Panc1 (cell line): ENCODE measurements at places on chromosomes 13 and 19. TPM values are rescaled to one million over a fixed set of nuclear protein-coding genes. Genes with fewer than 3 reads are reported as not detected.

GRCh38 chr13:24006520-24007248 lies 109.4 kb upstream of the C1QTNF9B start:
- no peaks in the 10 kb centered on the region for H3K4me1 ChIP-seq
- no peak overlapping the region for H3K4me3 ChIP-seq
- no peak for DNase-seq
- no peaks in the 10 kb centered on the region for H3K36me3 ChIP-seq
- no peaks in the 10 kb centered on the region; the same call in 1 of the 2 replicates for H3K27me3 ChIP-seq

DNA sequence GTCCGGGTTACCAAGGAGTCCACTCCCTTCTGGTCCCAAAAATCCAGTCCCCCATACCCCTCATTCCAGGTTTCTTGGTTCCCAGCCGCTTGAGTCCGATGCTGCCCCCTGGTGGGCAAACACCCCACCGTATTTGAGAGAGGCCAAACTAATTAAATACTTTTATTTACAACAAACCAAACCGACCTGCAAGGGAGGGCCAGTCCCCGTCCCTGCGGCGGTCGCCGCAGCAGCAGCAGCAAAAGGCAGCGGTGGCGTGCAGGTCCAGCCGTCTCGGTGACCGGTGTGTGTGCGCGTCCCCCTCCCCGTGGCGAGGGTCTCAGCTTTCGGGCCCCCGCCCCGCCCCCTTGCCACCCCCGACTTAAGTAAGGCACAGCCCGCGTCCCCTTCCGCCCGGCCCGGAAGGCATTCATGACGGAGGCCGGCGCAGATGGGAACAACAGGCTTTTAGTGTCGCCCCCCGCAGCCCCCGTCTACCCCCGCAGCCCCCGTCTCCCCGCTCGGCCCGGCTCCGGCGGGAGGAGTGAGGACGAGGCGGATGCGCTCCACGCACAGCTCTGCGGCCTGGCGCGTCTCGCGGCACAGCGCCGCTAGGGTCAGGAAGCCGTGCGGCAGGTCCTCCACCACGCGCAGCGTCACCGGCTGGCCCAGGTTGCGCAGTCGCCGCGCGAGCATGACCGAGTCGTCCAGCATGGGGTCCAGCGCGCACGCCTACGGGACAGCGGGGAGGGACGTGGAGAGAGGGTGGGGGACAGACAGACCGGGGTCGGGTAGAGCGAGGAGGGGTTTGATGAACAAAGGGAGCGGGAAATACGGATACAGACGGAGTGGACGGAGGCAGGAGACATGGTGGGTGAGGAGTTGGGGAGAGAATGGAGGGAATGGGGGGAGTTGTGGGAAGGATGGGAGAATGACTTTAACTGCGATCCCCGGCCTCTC lies 11.5 kb upstream of the CNFN start:
- H3K27me3 ChIP-seq: no peaks in the 10 kb centered on the region
- no peak for DNase-seq
- peak overlapping the region; percentile 48; the same call in 1 of the 2 replicates for H3K27ac ChIP-seq
- no peaks in the 10 kb centered on the region for H3K36me3 ChIP-seq

DNA sequence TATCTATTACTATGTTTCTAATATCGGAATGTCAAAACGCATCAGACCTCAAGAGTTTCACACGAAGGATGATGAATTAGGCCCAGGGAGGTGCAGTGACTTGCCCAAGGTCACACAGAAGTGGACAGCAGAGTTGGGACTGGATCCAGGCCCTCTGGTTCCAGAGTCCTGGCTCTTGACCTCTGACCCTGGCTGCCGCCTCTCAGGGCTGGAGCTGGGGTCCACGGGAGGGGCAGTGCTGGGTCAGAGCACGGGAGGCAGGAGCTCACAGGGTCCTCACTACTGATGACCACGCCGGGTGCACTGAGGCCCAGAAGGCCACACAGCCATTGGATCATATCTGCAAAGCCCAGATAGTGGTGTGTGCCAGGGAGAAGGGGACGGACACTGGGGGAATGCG lies 9.2 kb upstream of the ASPDH start:
- H3K4me1 ChIP-seq: no peaks in the 10 kb centered on the region
- no peak overlapping the region for H3K4me3 ChIP-seq
- DNase-seq: no peak
- no peaks in the 10 kb centered on the region for H3K27me3 ChIP-seq

CD177 gene
- total RNA-seq: 0.28 TPM

CEACAM7 gene
- not detected for total RNA-seq

GRCh38 chr13:42228527-42228926 lies 43.4 kb upstream of the AKAP11 start:
- peaks cover 2% of the 10 kb centered on the region; the same call in 1 of the 2 replicates for H3K36me3 ChIP-seq
- no peak overlapping the region for H3K4me3 ChIP-seq
- no peaks in the 10 kb centered on the region for H3K4me1 ChIP-seq
- no peak for DNase-seq
- no peak overlapping the region for H3K27ac ChIP-seq

- peak overlapping the region; percentile 55 for H3K4me3 ChIP-seq
- no peaks in the 10 kb centered on the region for H3K36me3 ChIP-seq
- 0 out of 2 replicates have a peak, but pooled peaks cover 3% of the 10 kb centered on the region for H3K4me1 ChIP-seq
- H3K27me3 ChIP-seq: no peaks in the 10 kb centered on the region
- no peak for DNase-seq
These were observed 1.7 kb downstream of the PDX1 start for GRCh38 chr13:27921421-27921960.

GRCh38 chr19:41626877-41627276 lies at the start of gene CEACAM4:
Gene CEACAM4 (minus strand): TSS chr19:41627074. CDS start chr19:41626963, 111 bp downstream.
- H3K27me3 ChIP-seq: peaks cover 4% of the 10 kb centered on the region
- H3K27ac ChIP-seq: no peak within 1 kb of the TSS
- no peak for DNase-seq
- H3K36me3 ChIP-seq: no peaks in the 10 kb centered on the region
- H3K4me3 ChIP-seq: no peak within 1 kb of the TSS

GRCh38 chr19:10258080-10258710 lies 6.2 kb downstream of the MRPL4 start:
- H3K4me1 ChIP-seq: peaks cover 6% of the 10 kb centered on the region; the same call in 1 of the 2 replicates
- H3K4me3 ChIP-seq: no peak overlapping the region
- H3K27ac ChIP-seq: no peak overlapping the region
- no peaks in the 10 kb centered on the region for H3K36me3 ChIP-seq

IRGC gene
- not detected for total RNA-seq

SIX5 gene
- 38.7 TPM for total RNA-seq

C13orf42 gene
- not detected for total RNA-seq

CACNG8 gene
- total RNA-seq: 17.7 TPM

ZNF541 gene
- total RNA-seq: 0.15 TPM

GRCh38 chr19:2771786-2772674 lies 11.0 kb downstream of the SGTA start:
- H3K36me3 ChIP-seq: no peaks in the 10 kb centered on the region
- H3K27ac ChIP-seq: no peak overlapping the region
- no peak for DNase-seq
- no peaks in the 10 kb centered on the region for H3K27me3 ChIP-seq

GRCh38 chr19:56930647-56931535 lies 90.4 kb upstream of the PEG3 start:
- DNase-seq: no peak
- no peak overlapping the region for H3K27ac ChIP-seq
- no peaks in the 10 kb centered on the region for H3K36me3 ChIP-seq
- no peaks in the 10 kb centered on the region for H3K27me3 ChIP-seq

DNA sequence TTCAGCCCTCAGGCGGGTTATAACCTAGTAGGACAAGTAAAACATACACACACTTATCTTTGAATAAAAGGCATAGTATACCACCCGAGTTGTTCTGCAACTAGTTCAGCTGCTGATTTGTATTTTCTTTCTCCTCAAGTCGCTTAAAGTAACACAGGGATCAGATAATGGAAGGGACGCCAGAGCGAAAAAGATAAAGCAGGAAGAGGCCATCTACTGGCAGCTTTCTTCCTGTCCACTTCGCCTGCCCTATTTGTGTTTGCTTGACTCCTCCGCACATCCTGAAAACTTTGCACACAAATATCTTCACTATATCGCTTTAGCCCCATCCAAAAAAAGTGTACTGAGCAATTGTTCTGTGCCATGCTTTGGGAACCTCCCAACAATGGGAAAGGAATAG lies 238.0 kb upstream of the SOX21 start:
- no peaks in the 10 kb centered on the region for H3K27me3 ChIP-seq
- H3K27ac ChIP-seq: no peak overlapping the region
- no peaks in the 10 kb centered on the region for H3K36me3 ChIP-seq
- DNase-seq: no peak
- no peak overlapping the region for H3K4me3 ChIP-seq

DNA sequence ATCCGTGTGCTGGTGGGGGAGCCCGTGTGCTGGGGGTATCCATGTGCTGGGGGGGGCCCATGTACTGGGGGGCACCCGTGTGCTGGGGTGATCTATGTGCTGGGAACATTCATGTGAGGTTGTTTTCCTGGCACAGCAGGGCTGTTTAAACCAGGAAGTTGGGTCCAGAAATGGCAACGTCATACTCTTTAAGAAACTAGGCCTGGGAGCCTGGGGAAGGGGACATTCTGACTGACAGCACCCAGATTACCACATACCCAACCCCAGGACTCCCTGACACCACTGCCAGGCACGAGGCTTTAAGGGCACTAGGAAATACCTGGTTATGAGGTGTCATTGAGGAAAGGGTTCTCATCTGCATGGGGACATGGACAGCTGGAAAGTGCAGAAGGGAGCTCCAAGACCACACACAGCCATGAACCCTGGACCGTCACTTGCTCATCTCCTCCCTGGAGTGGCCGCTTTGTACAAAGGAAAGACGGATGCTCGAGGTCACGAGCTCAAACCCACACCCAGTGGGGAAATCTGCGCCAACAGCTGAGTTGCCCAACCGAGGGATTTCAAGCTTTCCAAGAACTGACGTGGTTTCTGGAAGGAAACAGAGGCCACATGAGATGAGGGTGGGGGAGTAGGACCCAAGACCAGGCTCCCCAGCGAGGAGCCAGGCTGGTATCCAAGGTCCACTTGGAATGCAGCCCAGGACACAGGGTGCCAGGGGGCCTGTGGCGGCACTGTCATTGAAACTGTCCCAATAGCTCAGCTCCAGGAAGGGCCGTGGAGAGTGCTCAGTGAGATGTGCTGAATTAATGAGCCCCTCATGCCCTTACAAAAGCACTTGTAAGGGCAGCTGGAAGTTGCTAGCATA lies 40.9 kb downstream of the RAB20 start:
- no peaks in the 10 kb centered on the region for H3K27me3 ChIP-seq
- H3K4me1 ChIP-seq: peaks cover 4% of the 10 kb centered on the region; the same call in 1 of the 2 replicates
- H3K27ac ChIP-seq: no peak overlapping the region
- DNase-seq: no peak
- H3K36me3 ChIP-seq: no peaks in the 10 kb centered on the region
- H3K4me3 ChIP-seq: no peak overlapping the region

- H3K27ac ChIP-seq: no peak overlapping the region
- no peaks in the 10 kb centered on the region for H3K36me3 ChIP-seq
- no peak overlapping the region for H3K4me3 ChIP-seq
- no peak for DNase-seq
- H3K27me3 ChIP-seq: no peaks in the 10 kb centered on the region
These were observed 36.2 kb downstream of the GPC6 start for GRCh38 chr13:93262729-93263345.

RAB3A gene
- total RNA-seq: 1.0 TPM

KLK15 gene
- total RNA-seq: not detected

DNA sequence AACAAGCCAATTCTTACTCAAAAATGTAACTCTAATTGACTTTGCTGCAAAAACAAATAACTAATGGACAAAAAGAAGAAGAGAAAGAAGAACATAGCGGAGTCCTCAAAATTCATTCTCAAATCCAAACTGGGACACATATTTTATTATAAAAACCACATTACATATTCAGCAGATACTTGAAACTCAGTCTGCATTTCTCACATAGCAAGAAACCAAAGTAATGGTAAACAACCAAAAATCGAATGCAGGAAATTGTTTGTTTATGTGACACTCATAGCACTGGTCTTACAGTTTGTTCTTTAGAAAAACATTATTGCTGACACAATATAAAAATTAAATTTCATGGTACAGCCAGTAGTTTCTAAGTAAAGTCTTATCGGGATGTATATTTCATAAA lies 789.8 kb downstream of the SLITRK6 start:
- no peak for DNase-seq
- H3K27ac ChIP-seq: no peak overlapping the region
- H3K36me3 ChIP-seq: no peaks in the 10 kb centered on the region

DNA sequence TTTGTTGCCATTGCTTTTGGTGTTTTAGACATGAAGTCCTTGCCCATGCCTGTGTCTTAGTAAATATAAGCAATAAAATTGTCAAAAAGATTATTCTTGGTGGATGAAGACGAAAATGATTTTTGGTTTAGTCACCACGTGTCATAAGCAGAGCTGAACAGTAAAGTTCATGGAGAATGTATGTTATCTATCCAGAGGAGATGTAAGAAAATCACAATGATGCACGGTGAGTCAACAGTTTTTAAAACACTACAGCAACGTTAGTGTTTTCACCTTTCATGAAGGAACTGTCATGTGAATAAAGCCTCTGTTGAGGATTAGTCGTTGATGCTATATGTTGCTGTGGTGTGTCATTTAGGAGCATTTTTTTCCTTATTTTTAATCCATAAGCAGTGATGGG lies 137.6 kb downstream of the GPC6 start:
- no peaks in the 10 kb centered on the region; the same call in 1 of the 2 replicates for H3K4me1 ChIP-seq
- H3K36me3 ChIP-seq: no peaks in the 10 kb centered on the region
- no peak overlapping the region for H3K4me3 ChIP-seq
- DNase-seq: no peak
- H3K27me3 ChIP-seq: no peaks in the 10 kb centered on the region
- H3K27ac ChIP-seq: no peak overlapping the region

KLK14 gene
- total RNA-seq: not detected

DNA sequence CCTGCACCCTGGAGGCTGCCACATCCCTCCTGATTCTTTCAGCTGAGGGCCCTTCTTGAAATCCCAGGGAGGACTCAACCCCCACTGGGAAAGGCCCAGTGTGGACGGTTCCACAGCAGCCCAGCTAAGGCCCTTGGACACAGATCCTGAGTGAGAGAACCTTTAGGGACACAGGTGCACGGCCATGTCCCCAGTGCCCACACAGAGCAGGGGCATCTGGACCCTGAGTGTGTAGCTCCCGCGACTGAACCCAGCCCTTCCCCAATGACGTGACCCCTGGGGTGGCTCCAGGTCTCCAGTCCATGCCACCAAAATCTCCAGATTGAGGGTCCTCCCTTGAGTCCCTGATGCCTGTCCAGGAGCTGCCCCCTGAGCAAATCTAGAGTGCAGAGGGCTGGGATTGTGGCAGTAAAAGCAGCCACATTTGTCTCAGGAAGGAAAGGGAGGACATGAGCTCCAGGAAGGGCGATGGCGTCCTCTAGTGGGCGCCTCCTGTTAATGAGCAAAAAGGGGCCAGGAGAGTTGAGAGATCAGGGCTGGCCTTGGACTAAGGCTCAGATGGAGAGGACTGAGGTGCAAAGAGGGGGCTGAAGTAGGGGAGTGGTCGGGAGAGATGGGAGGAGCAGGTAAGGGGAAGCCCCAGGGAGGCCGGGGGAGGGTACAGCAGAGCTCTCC lies 6.9 kb upstream of the CEACAM5 start:
- H3K4me3 ChIP-seq: no peak overlapping the region
- H3K4me1 ChIP-seq: no peaks in the 10 kb centered on the region
- no peaks in the 10 kb centered on the region; the same call in 1 of the 2 replicates for H3K27me3 ChIP-seq
- H3K27ac ChIP-seq: no peak overlapping the region
- no peaks in the 10 kb centered on the region for H3K36me3 ChIP-seq

- no peaks in the 10 kb centered on the region; the same call in 1 of the 2 replicates for H3K36me3 ChIP-seq
- H3K4me1 ChIP-seq: no peaks in the 10 kb centered on the region; the same call in none of the 2 replicates
- no peaks in the 10 kb centered on the region for H3K27me3 ChIP-seq
- H3K4me3 ChIP-seq: peak overlapping the region; percentile 78
- no peak for DNase-seq
These were observed 552 bp upstream of the ZNF816 start for GRCh38 chr19:52963247-52963618.
